CD4-positive, alpha-beta T cell treated with Interleukin-4 for 1 hour (primary cell): ENCODE measurements at places on chromosomes 3 and 15.

DNA sequence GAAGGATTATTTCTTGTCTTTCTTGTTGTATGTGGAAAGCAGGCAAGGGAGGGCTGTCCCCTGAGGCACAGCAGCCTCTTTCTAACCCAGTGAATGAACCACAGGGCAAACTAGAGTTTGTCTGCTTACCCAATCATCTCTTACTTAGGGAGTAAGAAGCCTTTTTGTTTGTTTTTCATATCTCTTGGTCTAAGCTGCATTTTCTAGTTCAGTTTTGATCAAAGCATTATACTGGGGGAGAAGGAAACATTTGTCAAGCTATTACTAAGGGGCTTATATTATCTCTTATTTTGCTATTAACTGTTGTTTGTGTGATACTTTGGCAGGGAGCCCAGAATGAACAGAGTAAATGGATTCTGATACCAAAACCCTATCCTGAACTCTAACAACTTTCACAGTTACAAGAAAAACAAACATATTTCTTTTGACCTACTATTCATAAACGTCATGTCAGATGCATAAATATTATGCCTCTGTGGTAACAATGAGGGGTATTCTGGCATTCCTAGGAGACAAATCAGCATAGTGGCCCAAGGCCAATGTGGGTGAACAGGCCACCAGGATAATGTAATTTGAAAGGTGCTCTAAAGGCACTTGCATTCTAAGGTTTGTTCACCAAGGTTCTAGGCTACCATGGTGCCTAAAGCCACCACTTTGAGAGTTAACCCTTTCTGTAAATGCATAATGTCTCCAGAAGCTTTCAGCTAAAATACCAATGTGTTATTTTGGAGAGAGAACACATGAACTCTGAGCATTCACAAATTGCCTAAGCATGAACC lies 271.6 kb upstream of the ZPLD1 start:
- no peak for DNase-seq

DNA sequence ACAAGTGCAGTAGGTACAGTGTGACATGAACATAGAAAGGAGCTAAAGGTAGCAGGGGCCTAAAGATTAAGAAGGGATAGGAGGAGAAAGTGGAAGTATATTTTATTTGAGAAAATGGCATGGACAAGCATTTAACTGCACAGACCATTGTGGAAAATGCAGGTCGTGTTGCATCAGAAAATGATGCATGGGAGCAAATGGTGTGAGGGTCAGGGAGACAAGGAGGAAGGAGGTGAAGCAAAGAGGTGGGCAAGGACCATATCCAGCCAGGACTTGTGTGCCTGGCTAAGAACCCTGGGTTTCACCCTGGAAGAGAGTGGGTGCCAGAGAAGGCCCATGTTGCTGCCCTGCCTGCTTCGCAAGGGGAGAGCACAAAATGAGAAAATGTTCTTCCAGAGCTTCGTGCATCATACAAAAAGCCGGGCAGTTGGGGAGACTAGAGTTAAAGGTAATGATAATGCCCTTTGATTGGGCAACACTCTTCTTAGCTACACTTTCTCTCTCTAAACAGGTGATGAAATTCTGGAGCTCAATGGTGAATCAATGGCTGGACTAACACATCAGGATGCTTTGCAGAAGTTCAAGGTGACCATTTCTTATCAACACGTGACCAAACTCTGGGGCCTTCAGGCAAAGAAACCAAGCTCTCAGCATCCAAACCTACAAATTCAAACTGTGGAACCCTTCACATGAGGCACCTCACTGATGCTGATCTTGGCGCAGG lies 45.5 kb downstream of the STARD5 start:
- DNase-seq = no peak

DNA sequence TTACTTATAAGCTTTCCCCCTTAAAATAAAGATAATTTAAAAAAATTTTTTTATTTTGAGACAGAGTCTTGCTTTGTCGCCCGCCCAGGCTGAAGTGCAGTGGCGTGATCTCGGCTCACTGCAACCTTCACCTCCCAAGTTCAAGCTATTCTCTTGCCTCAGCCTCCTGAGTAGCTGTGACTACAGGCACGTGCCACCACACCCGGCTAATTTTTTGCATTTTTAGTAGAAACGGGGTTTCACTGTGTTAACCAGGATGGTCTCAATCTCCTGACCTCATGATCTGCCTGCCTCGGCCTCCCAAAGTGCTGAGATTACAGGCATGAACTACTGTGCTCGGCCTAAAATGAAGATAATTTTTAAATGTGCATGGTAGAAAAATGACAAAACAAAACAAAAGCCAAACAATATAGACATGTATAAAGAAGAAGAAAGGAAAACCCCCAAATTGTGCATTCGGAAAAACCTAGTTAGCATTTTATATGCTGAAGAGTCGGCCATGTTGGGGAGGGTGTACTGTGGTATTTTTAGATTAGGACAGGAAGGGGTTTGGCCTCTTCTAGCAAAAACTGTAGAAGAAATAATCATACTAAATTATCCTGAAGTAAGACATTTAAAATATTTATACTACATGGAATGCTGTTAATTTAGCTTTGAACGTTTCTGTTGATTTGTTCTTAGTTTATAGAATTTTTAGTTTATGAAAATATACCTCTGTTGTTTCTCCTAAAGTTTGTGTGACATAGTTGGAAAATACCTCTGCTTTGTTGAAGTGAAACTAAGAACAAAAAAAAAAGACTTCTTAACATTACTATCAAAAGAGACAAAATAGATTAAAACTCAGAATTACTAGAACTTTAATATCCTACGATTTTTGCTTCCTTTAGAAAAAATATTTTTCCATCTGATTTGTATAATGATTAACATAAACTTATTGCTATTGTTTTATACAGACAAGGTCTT lies 7.4 kb downstream of the APPL1 start:
- no peak for DNase-seq

DNA sequence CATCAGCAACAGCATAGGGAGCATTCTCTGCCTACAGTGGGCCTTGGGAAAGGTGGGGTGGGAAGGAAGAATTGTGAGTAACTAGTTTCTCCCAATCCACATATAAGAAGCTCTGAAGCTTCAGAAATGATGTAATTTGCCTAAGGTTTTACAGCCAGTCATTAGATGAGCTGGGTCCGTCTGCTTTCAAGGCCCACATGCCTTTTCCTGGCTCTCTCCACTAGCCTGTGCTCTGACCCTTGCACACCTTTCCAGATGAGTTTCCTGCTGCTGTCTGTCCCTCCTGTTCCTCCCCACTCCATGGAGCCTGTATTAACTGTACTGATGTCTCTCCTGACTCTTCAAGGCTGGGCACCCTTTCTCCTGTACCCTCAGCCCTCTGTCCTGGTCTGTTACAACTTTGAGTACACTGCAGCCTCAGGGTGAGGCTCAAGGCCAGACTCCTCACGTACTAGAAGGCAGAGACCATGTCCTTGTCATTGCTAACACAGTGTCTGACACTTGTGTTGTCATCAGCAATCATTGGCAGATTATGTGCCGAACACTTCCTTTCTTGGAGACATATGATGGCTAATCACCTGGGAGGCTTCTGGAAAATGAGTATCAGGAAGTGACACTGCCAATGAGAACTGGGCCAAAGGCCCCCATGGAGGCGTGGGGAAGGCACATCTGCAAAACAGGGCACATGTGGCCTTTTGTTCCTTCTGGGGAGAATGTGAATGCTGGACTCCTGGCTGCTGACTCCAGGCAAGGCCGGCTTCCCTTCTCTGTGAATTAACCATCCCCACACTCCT lies 6.6 kb downstream of the TM6SF1 start:
- DNase-seq = no peak

GRCh38 chr3:28649266-28649665 lies 300.6 kb upstream of the AZI2 start:
- no peak for DNase-seq
